ENCODE measurements at places on chromosomes 3 and 15. TPM values are rescaled to one million over a fixed set of nuclear protein-coding genes. Genes with fewer than 3 reads are reported as not detected.

Gene MUC20
- total RNA-seq, result 0.95 TPM

Gene WWTR1
- 0.98 TPM for total RNA-seq

Gene KBTBD13
- total RNA-seq, result not detected

Gene MB21D2
- total RNA-seq, result 1.1 TPM

Gene PPP1R14D
- total RNA-seq, result not detected

- no peaks in the 10 kb centered on the region for H3K4me1 ChIP-seq
- H3K27ac ChIP-seq, result no peak overlapping the region
- DNase-seq, result no peak
- H3K4me3 ChIP-seq, result no peak overlapping the region
Measured at GRCh38 chr3:189652042-189652441, 20.9 kb downstream of the TP63 start.

- no peaks in the 10 kb centered on the region for H3K36me3 ChIP-seq
- H3K27ac ChIP-seq, result no peak overlapping the region
- H3K4me3 ChIP-seq, result no peak overlapping the region
- H3K4me1 ChIP-seq, result peaks cover 4% of the 10 kb centered on the region
- no peak for DNase-seq
Measured at GRCh38 chr3:133925960-133926735, 30.5 kb upstream of the RAB6B start.

GRCh38 chr3:135034291-135034768 lies 239.3 kb downstream of the EPHB1 start:
- no peaks in the 10 kb centered on the region for H3K27me3 ChIP-seq
- H3K27ac ChIP-seq, result no peak overlapping the region
- no peaks in the 10 kb centered on the region for H3K4me1 ChIP-seq
- no peaks in the 10 kb centered on the region for H3K36me3 ChIP-seq

- H3K36me3 ChIP-seq, result peaks cover under 1% of the 10 kb centered on the region
- DNase-seq, result no peak
- no peak overlapping the region for H3K4me3 ChIP-seq
- H3K4me1 ChIP-seq, result peaks cover 14% of the 10 kb centered on the region
Measured at GRCh38 chr15:66476535-66476934, 21.0 kb downstream of the SNAPC5 start.

GRCh38 chr15:38597219-38597800 lies 32.7 kb upstream of the RASGRP1 start:
- H3K4me1 ChIP-seq, result no peaks in the 10 kb centered on the region
- H3K27ac ChIP-seq, result no peak overlapping the region
- H3K4me3 ChIP-seq, result no peak overlapping the region
- no peaks in the 10 kb centered on the region for H3K27me3 ChIP-seq
- H3K36me3 ChIP-seq, result no peaks in the 10 kb centered on the region
- DNase-seq, result no peak

- H3K4me1 ChIP-seq, result no peaks in the 10 kb centered on the region
- no peak overlapping the region for H3K4me3 ChIP-seq
- no peak overlapping the region for H3K27ac ChIP-seq
- H3K27me3 ChIP-seq, result no peaks in the 10 kb centered on the region
- no peak for DNase-seq
- no peaks in the 10 kb centered on the region for H3K36me3 ChIP-seq
Measured at GRCh38 chr15:77834276-77834990, 201.7 kb upstream of the LINGO1 start.

GRCh38 chr15:70583006-70583405 lies 180.4 kb downstream of the UACA start:
- DNase-seq, result no peak
- H3K36me3 ChIP-seq, result no peaks in the 10 kb centered on the region
- H3K27me3 ChIP-seq, result peaks cover 7% of the 10 kb centered on the region
- no peak overlapping the region for H3K4me3 ChIP-seq
- peaks cover 4% of the 10 kb centered on the region for H3K4me1 ChIP-seq

- no peak overlapping the region for H3K27ac ChIP-seq
- H3K4me1 ChIP-seq, result no peaks in the 10 kb centered on the region
- no peaks in the 10 kb centered on the region for H3K36me3 ChIP-seq
- no peak overlapping the region for H3K4me3 ChIP-seq
- no peak for DNase-seq
Measured at GRCh38 chr15:93451822-93452221, 362.8 kb upstream of the RGMA start.

DNA sequence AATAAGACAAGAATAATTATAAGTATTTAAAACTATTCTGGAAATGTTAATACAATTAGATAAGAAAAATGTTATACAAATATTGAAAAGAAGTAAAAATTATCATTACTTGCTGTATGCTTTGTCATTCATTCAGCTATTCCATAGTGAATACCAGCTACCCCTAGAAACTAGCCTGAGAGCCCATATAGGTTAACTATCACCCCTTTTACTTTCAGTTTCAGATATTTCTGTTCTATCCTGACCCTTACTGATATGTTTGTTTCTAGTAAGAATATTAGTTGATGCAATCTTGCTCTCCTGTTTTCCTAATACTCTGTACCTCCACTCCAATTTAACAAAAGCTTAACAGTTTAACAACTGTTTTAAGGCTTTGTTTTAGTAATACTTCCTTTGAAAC lies 31.6 kb downstream of the FAM227B start:
- H3K27me3 ChIP-seq, result no peaks in the 10 kb centered on the region
- no peak for DNase-seq
- no peak overlapping the region for H3K27ac ChIP-seq
- no peaks in the 10 kb centered on the region for H3K36me3 ChIP-seq
- no peaks in the 10 kb centered on the region for H3K4me1 ChIP-seq
- no peak overlapping the region for H3K4me3 ChIP-seq

All from CD8-positive, alpha-beta memory T cell (primary cell).